Foreskin melanocyte (primary cell): ENCODE measurements at places on chromosomes 2 and 18.

- DNase-seq: no peak
Observed at GRCh38 chr2:36287363-36288275, 68.0 kb upstream of the CRIM1 start.

DNA sequence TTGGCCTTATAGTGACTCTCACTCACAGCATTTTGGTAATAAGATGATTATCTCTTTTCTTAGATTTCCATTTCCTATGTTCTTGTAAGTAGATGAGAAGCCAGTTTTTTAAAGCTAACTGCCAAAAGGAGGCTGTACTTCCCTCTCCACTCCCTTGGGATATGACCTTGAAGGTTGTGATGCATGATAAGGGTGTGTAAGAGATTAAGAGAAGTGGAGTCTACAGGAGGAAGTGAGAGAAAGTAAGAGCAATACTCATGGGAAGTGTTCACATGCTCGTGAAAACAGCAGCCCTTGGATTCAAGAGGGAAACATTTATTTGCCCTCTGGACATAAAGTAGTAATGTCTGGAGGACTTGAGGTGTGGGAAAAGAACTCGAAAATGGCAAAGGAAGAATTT lies 171.5 kb downstream of the EVA1A start:
- DNase-seq: no peak

DNA sequence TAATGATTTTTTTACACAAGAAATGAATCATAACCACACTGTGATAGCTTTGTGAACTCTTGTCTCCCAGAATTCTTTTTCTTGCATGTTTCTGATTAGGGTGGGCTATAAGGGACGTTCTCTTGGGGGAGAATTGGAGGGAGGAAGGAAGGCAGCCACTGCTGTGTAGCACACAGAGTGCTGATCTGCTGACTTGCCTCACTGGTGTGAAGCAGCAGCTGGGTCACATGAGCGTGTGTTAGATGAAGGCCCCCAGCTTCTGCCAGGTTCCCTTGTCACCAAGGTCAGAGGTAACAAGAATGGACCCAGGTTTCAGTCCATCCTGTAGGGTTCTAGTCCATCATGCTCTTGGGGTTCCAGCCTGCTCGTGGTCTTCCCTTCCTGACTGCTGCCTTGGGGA lies 107.4 kb upstream of the GLI2 start:
- DNase-seq: no peak

DNA sequence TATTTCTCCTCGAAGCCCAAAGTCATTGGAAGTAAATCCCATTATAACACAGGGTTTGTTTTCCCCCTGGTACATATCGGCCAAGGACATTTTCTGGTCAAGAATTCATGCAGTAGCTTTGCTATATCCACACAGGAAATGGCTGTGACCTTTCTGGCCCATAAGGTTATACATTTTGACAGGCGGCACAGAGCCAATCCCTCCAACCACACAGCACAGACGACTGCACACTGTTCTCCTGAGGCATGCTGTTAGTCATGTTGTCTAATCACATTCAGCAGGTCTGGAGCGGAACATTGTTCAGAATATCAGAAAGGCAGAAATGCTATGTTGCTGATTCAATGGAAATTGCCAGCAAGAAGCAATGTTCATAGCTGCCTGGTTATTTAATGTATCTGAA lies 742.3 kb upstream of the SLC8A1 start:
- DNase-seq: peak; percentile 60

DNA sequence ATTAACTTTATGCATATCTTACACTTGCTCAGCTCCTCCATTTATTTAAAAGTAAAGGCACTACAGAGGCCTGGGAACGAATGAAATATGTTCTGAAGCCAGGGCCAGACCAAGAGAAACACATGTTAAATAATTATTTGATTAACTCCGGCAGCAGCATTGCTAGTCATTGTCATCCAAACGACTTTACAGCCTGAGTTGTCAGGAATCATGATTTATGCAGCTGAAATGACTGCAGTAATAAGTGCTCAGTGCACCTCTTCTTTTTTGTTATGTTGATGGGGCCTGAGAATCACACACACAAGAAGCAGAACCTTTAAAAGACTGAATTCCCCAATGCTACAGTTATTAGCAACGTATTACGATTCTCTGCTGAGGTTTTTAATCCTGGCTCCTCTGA lies 58.9 kb downstream of the EPHA4 start:
- DNase-seq: no peak

- no peak for DNase-seq
Observed at GRCh38 chr18:35658112-35658511, 76.6 kb downstream of the GALNT1 start.

DNA sequence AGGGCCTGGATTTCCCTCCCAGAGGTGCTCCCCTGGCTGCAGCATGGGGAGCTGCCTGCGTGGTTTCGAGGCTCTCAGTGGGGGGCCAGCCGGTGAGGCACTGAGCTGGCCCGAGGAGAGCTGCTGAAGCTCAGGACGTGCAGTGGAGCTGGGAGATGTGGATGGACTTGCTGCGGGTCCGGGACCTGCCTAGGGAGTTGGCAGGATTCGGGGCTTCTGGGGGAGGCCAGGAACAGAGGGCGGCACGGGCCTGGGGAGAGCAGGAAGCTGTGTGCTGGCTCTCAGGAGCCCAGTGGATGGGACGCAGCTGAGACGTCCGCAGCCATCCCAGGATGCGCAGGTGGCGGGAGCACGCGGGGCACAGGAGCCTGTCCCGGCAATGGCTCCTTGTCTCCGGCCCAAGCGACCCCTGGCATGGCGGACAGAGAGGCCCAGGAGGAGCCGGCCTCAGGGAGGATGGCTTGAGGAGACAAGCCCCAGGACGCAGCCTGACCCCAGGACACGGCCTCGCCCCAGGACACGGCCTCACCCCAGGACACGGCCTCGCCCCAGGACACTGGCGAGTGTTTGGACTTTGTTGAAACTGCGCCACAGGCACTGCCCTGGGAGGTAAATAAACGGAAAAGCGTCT lies 116.1 kb downstream of the NFATC1 start:
- DNase-seq: no peak

- DNase-seq: no peak
Observed at GRCh38 chr2:96527286-96528005, 9.1 kb upstream of the ARID5A start.

GRCh38 chr2:178315078-178315477 lies 120.8 kb downstream of the OSBPL6 start:
- DNase-seq: no peak

DNA sequence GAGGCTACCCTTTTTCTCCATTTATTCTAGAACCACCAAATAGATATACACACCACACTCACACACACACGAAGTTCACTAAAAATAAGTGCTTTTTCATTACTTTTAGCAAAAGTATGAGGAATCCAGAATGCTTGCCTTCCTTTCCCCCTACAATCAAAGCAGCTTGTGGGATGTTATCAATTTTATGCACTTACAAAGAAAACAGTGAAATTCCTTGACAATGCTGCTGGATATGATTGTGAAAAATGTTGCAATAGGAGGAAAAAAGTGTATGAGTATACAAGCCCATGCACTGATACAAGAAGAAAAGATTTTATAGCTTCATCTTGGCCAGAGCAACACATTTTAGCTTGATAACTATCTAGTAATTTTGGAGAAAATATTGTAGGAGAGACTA lies 269.2 kb downstream of the XIRP2 start:
- DNase-seq: no peak

DNA sequence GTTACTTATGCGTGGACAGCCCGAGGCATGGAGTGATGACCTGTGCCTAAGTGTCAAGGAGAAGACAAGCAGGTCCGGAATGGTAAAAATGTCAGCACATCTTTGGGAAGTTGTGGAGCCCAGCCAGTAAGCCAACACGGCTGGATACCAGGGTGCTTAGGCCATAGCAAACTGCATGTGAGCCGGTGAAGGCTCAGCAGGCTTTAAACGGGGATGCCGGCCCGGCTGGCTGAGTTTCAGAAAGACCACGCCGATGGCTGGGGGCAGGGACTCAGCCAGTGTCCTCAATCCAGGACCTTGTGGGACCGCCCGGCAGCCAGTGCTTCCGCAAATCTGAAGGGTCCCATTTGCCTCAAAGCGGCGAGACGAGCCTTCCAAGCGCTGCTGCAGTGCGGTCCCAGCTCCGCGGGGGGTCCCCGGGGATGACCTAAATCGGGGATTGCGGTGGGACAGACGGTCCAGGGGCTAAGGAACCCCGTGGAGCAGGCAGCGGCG lies 946 bp upstream of the AGAP1 start:
- DNase-seq: no peak

DNA sequence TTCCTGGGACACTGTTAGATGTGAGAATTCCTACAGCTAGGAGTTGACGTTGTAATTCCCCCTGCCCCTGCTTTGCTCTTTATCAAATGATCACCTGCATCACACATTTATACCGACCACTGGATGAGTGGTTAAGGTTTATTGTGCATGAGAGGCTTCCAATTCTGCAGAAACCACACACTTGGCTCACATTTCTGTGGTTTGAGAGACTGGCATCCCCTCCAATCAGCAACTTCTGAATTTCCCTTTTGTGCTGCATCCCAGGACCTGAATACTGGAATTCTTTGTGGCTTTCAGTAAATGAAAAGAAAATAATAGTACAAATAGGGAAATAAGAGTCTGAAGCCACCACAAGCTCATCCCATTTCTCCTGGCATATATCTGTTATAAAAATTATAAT lies 628.7 kb upstream of the PIK3C3 start:
- DNase-seq: no peak

- no peak for DNase-seq
Observed at GRCh38 chr2:16168506-16169264, 228.3 kb downstream of the MYCN start.

DNA sequence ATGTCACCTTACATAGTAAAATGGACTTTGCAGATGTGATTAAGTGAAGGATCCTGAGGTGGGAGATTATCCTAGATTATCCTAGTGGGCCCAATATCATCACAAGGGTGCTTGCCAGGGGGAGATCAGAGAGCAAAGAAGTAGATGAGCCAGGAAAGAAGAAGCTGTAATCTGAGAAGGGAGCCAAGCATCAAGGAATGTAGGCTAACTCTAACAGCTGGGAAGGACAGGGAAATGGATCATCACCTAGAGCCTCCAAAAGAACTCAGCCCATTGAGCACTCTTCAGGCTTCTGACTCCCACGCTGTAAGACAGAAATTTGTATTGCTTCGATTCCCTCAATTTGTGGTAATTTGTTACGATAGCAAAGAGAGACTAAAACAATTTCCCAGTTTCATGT lies 309.9 kb downstream of the LRP1B start:
- no peak for DNase-seq
